DMS79 (cell line): ENCODE measurements at places on chromosomes 11 and 22.

- no peak for DNase-seq
Measured at GRCh38 chr11:64514590-64514989, 76.4 kb upstream of the SLC22A12 start.

DNA sequence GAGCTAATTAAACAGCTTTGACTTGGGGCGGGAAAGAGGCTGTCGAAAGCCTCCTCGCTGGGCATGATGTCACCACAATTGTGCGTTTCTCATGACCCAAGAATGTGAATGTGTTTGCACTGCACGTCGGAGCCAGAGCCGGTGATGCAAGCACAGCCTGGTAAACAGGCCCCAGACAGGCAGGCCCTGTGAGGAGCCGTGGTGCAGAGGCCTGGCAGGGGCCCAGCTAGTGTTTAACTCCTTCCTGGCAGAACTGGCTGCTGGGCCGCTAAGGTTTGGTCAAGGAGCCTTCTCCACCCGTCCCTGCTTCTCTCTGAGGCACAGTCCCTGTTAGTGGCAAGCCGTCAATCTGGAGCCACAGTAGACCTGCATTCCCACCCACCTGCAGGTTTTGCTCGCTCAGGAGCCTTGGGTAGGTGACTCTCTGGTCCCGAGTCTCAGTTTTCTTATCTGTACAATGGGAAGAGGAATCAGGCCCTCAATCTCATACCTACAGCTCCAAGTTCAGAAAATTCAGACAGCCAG is 25.4 kb upstream of the SMTN start:
- DNase-seq, result peak; percentile 36

- no peak for DNase-seq
Measured at GRCh38 chr22:28969401-28970168, 86.2 kb downstream of the ZNRF3 start.

DNA sequence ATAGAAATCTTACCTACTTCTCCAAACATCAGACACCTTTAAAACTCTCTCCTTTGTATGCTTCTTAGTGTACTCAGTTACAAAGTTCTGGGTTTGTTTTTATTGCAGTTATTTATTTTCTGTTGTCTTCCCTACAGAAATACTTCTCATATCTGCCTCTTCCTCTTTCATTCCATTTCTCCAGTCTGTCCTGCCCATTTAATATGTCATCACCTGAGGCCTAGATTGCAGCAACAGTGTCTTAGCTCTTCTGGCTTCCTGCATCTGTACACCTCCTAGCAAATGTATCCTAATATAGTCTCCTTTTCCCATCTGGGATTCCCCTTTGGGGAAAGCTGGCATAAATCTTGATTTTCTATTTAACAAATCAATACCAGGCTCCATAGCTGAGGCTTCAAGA is 34.9 kb upstream of the PCF11 start:
- DNase-seq, result no peak

DNA sequence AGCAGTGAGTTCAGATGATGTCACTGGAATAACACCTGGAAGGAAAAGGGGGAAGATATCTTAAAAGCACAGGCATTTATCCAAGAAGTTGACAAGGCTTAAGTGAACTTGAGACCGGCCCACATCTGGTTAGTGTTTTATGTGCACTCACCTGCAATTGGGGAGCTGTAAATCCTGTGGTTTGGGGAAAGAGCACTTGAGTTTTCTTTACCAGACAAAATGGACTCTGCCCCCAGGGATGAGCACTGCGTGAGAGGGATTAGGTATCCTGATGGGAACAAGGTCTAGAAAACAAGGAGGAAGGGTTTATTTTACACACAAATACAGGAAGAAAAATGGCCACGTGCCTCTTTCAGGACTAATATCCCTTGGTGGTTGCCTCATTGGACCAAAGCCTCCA is 15.2 kb downstream of the E2F8 start:
- DNase-seq, result peak; percentile 92

- DNase-seq, result no peak
Measured at GRCh38 chr11:97279341-97279740, 889.5 kb downstream of the JRKL start.

DNA sequence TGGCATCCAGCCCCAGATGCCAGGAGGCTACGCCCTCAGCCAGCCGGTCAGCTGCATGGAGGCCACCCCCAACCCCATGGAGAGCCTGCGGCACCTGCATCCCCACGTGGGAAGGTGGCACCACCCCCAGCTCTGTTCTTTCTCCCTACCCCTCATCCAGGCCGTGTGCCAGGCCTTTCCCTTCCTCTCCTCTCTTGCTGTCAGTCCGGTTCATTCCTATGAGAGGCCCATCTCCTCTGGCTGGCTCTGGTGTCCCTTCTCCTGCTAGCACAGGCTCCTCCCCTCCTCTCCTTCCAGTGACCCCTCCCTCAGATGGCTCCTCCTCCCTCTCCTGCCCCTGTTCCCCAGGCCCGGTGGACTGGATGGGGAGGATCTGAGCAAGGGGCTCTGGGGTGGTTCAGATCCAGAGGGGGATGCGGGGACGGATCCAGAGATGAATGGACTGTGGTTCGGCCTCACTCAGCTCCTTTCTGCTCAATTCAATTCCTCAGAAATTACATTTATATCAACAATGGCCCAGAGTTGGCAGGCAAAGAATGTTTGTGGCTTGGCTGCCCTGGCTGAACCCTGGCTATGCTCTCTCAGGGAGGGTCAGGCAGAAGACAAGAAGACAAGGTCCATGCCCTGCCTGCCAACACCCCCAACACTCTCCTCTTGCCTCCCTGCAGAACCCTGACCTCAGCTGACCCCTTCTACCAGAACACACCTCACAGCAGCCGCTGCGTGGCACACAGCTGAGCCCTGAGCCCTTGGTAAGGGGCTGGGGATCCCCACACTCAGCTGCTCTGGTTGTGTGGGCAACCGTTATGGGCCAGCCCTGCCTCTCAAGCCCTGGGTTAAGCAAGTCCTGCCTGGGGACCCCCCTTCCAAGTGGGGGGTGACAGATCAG is 18.5 kb upstream of the LRRC10B start:
- no peak for DNase-seq

- DNase-seq, result no peak
Measured at GRCh38 chr11:90349731-90350130, 126.9 kb upstream of the CHORDC1 start.

GRCh38 chr22:29702000-29702930 is 17.5 kb upstream of the CABP7 start:
- no peak for DNase-seq

DNA sequence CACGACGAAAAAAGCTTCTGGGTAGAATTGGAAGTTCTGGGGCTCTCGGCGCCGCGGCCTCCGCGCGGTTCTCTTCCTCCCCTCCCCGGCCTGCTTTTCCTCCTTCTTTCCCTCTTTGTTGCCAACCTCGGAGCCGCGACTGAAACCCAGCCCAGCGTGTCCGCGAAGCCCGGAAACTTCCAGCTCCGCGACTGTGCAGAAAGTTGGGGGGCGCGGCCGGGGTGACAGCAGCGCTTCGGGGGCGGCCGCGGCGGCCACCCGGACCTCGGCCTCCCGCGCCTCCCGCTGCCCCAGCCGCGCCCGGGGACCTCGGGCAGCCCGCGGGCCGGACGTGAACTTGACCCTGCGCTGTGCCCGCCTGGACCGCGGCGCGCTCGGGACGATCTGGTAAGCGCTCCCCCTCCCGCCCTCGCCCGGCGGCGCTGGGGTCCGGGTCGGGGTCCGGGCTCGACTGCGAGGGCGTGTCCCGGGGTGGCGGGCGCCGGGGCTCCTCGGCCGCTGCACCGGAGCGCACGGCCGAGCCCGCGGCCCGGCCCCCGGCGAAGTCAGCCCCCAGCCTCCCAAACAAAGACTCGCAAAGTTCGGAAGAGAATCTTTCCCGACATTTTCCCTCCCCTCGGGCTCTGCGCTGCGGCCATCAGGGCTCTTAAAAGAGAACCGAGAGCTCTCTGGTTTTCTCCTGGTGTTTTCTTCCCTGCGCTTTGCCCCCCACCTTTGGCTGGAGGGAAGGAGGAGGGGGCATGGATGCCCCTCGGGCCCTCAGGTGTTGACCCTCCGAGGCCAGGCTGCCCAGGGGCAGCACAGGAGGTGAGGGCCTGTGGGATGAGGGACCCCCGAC is 67.9 kb upstream of the WNT7B start:
- no peak for DNase-seq

DNA sequence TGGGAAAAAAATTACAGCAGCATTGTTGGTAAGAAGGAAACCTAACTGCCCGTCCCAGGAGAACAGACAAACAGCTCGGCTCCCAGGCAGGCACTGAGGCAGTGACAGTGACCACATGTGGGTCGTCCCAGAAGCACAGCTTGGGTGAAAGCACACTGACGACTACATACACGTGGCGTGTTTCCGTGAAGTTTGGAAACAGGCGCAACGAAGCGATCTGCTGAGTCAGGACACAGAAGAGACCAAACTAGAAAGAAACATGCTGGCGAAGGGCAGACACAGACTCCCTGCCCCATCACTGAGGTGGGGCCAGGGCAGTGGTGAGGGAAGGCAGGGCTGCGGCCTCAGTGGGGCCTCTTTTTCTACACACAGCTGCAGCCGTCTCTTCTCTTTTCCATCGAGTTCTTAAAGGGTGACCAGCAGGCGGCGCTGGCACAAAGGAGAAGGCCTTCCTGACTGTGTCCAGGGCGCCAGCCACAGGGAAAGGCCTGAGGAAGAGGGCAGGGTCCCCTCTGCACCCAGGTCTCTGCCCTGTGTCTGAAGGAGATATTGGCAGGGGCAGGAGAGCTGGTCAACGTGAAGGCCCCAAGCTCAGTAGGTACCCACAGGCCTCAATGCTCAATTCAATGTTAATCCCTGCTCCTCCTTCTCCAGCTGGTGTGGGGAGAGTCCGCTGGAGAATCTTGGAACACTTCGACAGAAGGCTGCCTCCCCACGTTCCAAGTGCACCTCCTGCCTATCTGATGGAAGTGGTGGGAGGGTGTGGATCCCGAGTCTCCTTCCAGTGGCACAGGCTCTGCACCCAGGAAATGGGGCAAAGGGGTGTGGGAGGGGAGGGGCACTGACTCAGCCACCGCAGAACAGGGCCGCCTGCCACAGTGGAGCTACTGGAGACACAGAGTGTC is 19.9 kb downstream of the CARS1 start:
- no peak for DNase-seq

GRCh38 chr11:115269191-115269950 is 234.8 kb downstream of the CADM1 start:
- no peak for DNase-seq

GRCh38 chr11:75199412-75199955 is 41.1 kb upstream of the TPBGL start:
- peak; percentile 92 for DNase-seq

DNA sequence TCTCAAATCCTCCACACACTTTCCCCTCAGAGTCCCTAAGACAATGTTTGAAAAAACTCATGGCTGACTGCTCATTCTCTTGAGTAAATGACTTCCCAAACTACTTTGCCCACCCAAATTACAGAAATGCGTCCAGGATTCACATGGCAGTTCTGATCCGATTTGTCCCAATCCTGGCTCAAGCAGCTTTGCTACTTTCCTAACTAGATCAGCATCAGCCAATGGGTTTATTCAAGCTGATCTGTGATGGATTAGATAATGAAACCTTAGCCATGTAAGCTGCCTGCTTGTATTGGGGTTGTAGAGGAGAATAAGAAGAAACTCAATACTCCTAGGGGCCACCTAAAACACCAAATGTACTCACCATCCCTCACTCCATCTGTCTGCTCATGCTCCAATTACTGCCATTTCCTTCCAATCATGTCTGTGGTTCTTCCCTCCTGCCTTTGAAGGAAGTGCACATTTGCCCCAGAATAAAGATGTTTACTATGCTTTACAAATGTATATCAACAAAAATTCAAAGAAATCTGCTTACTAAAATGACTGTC is 6.9 kb downstream of the RBFOX2 start:
- DNase-seq, result no peak

DNA sequence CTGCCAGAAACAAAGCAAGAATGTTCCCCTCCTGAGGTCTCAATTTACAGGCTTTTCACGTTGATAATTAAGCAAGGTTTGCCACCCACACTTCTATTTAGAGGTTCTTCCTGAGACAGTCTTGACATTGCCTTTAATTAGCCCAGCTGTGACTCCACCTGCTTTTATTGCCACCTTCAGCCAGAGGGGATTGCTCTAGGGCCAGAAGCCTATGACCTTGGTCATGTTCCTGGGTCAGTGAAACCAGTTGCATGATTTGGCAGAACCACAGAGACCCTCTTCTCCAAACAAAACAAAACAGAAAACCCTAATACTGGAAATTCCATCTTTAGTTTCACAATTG is 89.8 kb downstream of the APIP start:
- no peak for DNase-seq

- no peak for DNase-seq
Measured at GRCh38 chr11:80629466-80629865, 1188.6 kb upstream of the TENM4 start.

- no peak for DNase-seq
Measured at GRCh38 chr11:27022659-27023251, 17.9 kb upstream of the BBOX1 start.

DNA sequence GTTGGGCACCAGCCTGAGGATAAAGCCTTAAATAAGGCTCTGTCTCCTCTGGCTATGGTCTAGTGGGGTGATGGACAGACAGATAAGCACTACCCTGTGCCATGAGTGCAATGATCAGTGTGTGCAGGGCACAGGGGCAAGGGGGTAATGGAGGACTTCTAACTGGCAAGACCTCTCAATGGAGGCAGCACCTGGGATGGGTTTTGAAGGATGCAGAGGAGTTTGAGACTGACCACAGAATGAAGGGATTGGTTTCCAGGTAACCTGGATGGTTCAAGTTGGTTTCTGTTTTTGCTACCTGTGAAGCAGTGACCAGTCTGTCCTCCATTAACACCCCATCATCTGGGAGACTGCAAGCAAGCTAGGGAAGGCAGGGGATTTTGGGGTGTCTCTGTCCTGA is 27.8 kb upstream of the PICK1 start:
- DNase-seq, result no peak

- no peak for DNase-seq
Measured at GRCh38 chr11:17369094-17369493, 17.5 kb downstream of the NCR3LG1 start.

GRCh38 chr11:34619062-34619516 is 1.8 kb upstream of the EHF start:
- DNase-seq, result no peak

GRCh38 chr11:96342014-96342960 is 708 bp downstream of the MAML2 start:
- DNase-seq, result no peak
